ENCODE measurements at places on chromosomes 7 and 10.

GRCh38 chr10:122999347-122999746 lies 9.2 kb downstream of the IKZF5 start:
- DNase-seq = no peak

DNA sequence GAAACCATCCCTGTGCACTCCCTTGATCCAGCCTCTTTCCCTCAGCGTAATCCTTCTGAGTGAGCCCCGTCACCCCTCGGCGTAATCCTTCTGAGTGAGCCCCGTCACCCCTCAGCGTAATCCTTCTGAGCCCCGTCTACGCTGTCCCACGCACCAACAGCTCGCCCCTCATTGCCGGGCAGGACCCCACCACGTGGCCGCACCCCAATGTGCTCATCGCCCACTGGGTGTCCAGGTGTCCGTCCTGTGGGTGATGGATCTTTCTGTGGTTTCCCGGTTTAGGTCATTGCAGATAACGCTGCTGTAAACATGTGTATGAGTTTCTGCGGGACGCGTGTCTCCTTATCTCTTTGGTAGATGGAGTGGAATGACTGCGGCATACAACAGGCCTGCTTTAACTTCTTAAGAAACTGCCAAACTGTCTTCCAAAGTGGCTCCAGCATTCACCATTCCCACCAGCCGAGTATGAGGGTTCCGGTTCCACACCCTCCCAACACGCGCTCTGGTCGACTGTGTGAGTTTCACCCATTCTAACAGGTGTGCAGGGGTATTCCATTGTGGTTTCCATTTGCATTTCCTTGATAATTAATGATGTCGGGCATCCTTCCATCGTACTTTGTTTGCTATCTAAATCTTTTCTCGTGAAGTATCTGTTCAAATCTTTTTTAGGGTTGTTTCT lies 42.1 kb upstream of the NKX6-2 start:
- no peak for DNase-seq

DNA sequence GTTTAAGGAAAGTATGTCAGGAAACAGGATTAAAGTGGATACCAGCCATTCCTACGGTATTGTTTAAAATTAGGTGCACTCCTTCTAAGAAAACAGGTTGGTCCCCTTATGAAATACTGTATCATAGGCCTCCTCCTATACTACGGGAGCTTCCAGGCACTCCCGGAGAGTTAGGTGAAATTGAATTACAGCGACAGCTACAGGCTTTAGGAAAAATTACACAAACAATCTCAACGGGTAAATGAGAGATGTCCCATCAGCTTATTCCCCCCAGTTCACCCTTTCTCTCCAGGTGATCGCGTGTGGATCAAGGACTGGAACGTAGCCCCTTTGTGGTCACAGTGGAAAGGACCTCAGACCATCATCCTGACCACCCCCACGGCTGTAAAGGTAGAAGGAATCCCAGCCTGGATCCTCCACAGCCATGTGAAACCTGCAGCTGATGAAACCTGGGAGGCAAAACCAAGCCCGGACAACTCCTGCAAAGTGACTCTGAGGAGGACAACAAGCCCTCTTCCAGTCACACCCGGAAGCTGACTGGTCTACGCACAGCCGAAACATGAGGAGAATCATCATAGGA lies 25.1 kb upstream of the GHITM start:
- DNase-seq = no peak

DNA sequence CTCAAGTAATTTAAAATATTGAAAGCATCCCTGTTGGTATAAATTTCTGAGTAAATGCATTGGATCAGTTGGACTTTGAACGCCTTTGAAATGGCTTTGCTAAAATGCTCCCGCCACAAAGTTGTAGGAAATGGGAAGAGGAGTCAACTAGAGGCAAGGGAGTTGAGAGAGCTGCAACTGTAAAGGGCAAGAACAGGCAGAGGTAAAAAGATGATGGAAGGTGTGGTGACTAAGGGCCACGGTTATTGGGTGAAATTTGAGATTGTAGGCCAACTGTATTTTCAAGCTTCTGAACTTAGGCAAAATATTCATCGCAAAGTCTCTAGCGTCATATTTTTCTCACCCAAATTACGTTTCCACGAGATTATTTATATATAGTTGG lies 595 bp upstream of the SUMF2 start:
- DNase-seq = no peak

DNA sequence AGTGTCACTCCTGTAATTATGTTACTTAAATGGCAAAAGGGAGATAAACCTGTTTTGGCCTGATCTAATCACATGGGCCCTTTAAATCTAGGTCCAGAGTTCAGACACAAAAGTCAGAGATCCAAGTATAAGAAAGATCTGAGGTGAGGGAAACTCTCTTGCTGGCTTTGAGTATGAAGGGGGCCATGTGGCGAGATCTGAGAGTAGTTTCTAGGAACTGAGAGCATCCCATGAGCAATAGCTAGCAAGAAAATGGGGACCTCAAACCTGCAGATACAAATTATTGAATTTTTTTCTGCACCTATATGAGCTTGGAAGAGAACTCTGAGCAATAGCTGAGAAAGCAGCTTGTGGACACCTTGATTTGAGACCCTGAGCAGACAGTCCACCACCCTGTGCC lies 27.6 kb downstream of the ANKRD7 start:
- no peak for DNase-seq

DNA sequence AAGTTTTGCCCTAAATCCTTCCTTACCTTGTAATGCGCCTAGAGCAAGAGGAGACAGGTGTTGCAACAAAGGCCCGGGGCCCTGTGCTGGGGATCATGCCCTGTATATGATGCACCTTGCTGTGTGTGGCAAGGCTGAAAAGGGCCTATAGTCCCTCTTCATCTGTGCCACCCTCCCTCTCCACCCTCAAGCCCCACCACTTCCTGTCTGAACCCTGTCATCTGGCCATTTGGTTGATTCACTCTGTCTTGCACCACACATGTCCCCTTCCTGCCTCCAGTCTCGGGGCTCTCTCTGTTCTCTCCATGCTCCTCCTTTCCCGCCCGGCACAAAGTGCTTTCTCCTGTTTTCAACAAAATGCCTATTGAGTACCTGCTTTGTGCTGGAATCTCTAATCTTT lies 11.5 kb upstream of the MALSU1 start:
- DNase-seq = no peak

- no peak for DNase-seq
Observed at GRCh38 chr7:51180092-51180491, 136.5 kb downstream of the COBL start.

Data from hippocampal formation (tissue), 2 donors.